Posterior cingulate gyrus (tissue), 11 donors: ENCODE measurements at places on chromosomes 3 and 15.

- DNase-seq = no peak
These were observed 48.6 kb downstream of the RAP2B start for GRCh38 chr3:153210660-153211059.

- DNase-seq = no peak
These were observed 439.0 kb downstream of the NTRK3 start for GRCh38 chr15:87817553-87817952.

- no peak for DNase-seq
These were observed 37.1 kb downstream of the GASK1A start for GRCh38 chr3:43015991-43016865.

DNA sequence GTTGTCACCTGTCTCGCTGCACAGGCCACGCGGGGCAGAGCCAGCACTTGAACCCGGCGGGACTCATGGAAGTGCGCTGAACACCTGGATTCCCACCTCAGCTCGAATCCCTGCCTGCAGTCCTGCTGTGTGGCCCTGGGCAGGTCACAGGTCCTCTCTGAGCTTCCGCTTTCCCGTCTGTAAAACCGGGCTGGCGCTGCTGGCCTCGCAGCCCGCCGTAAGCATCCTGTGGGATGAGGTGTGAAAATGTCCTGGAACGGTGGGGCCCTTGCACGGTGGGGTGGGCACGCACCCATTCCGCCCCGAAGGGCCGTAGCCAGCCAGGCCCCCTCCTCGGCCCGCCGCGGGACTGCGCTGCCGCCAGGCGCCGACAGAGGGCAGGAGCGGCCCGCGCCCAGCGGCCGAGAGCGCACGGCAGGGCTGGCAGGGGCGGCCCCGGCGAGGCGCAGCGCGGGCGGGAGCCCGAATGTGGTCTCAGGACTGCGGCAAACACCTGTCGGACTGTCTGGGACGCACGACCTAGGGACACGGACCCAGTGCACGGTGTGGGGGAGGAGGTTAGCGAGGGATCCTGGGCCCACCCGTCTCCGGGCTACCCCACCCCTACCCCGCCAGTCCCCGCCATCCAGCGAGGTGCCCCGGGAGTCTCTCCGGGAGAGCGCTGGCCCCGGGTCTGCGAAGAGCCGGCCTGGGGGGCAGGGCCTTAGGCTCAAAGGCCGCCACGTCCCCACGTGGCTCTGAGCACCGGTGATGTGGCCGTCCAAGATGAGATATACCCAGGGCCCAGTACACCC is 40.4 kb downstream of the DNAJB8 start:
- DNase-seq = no peak

DNA sequence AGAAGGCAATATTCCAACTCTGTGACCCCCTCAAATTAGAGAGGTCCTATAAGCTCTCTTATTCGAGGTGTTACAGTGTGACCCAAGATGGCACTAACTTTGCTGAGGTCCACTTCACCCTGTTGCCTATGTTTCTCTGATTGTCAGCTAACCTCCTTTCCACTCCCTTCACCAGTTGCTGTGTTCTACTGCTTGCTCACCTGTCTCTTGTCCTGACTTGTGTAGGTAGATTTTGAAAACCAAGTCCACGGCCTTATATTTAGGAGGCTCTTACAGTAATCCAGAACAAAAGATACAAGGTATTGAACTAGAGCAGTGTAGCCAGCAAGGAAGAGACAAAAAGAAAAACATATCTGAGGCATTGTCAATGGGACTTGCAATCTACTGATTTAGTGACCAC is 20.1 kb upstream of the GSK3B start:
- DNase-seq = no peak

DNA sequence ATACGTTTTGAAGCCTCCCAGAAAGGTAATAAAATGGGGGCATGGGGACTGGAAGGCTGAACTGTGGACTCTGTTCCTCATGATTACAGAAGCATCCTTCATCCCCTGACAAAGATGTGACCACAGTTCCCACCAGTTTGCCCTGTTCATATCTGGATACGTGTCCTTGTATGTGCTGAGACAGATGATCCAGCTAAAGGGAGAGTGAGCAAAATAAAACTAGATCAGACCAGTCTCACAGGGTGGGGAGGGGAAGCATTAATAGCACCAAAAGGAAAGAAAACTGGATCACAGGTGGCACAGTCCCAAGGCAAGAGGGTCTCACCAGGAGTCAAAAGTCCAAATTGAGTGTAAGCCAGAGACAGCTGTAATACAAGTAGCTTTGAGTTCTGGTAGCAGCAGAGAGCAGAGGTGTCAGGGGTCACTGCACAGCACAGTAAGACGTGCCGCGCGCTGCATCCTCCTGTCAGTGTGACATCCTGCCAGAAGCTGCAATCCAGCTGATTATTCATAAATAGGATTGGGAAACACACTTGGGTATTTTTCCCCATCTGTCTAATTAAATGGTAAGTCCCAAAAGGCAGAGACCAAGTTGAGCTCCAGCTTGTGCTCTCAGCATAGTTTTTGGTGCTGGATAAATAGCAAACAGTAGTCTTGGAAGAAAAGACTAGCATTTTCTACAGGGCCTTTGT is 560.0 kb upstream of the CFAP20DC start:
- DNase-seq = no peak
